ENCODE measurements at places on chromosomes 1 and 21.

DNA sequence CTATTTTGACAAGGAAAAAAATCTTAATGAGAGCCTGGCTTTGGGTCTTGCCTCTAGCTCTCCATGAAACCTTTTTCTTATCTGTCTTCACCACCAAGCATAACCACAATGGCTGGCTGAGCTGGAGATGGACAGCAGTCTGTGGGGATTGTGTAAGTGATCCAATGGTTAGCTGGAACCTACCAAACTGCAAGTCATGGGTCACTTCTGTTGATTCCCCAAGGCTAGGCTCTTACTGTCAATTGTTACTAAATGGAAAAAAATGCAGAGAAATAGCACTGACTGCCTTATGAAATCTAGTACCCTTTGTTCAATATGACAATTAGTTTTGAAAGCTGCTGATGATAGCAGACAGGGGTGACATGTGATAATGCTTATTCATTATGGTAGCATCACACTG is 359.0 kb downstream of the ST6GALNAC3 start:
- DNase-seq, result no peak

DNA sequence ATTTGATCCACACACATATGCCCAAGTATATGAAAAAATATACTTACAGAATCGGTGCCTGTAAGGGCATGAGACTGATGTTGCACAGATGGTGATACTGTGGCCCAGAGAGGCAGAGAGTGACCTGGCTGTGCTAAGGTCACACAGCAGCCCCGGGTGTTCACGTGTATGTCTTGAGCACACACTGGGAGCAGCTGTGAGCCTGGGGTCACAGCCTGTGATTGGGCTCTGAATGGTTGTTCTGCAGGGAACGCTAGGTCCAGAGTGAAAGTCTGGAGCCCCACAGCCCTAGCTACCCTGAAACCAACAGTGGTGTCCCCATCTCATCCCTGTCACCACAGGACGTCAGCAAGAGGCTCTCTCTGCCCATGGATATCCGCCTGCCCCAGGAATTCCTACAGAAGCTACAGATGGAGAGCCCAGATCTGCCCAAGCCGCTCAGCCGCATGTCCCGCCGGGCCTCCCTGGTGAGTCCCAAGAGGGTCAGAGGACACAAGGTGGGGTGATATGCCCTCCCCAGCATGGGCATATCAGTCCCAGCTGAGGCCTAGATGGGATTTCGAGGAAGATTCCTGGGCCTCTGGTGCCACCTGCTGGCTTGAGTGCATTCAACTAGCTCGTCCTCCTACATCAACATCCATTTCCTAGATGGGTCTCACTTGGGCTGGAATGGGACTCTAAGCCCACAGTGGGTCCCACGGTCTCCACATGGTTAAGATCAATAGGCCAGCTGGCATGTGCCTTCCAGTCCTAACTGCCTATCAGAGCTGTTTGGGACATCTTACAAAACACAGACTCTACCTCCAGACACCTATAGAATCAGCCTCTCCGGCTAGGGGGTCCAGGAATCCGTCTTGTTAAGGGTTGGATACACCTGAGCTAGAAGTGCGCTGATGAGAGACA is 19.7 kb downstream of the CDK18 start:
- DNase-seq, result peak; percentile 40

- DNase-seq, result no peak
Observed at GRCh38 chr1:85289848-85290335, 13.5 kb upstream of the BCL10 start.

- DNase-seq, result no peak
Observed at GRCh38 chr1:2411801-2412394, 466 bp downstream of the PEX10 start.

DNA sequence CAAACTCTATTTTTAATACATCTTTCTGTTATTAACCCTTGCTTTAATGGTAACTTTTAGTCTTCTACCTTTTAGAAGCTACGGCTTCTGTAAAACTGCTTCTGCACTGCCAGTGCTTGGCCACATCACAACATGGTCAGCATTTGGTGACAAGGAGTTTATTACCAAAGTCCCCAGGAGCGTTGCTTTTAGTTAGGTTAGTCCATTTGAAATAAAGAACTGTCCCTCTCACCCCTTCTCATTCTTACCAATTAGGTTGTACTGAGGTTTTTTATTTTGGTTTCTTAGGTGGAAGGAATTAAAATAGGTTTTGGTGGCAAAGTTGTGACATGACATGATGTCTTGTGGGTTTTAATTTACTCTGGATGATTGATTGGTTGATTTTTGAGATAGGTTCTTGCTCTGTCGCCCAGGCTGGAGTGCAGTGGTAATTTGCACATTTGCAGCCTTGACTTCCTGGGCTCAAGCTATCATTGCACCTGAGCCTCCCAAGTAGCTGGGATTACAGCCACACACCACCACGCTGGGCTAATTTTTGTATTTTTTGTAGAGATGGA is 39.2 kb downstream of the SPEN start:
- DNase-seq, result no peak
